Esophagus muscularis mucosa (tissue), 4 donors: ENCODE measurements at places on chromosomes 11 and 22. TPM values are rescaled to one million over a fixed set of nuclear protein-coding genes. Genes with fewer than 3 reads are reported as not detected.

GRCh38 chr11:75028724-75029123 lies 40.0 kb downstream of the NEU3 start:
- DNase-seq = peak; percentile 60
- no peaks in the 10 kb centered on the region for H3K36me3 ChIP-seq
- H3K4me1 ChIP-seq = no peaks in the 10 kb centered on the region
- no peaks in the 10 kb centered on the region for H3K27me3 ChIP-seq
- no peak overlapping the region for H3K27ac ChIP-seq

DNA sequence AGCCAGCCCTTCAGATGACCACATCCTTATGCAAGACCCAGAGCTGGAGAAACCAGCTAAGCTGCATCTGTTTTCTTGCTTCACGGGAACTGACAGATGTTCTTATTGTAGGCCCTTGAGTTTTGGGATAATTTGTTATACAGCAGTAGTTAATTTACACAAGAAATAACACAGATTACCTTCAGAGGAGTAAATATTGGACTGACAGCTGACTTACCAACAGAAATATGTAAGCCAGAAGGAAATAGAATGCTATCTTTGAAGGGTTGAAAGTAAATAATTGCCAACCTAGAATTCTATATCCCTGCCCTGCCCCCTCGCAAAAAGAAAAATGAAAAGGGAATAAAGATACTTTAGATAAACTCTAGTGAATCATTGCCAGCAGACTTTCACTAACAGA lies 124.1 kb downstream of the WNT7B start:
- H3K4me1 ChIP-seq = no peaks in the 10 kb centered on the region
- no peak overlapping the region for H3K4me3 ChIP-seq
- no peak for DNase-seq
- H3K27me3 ChIP-seq = no peaks in the 10 kb centered on the region

DNA sequence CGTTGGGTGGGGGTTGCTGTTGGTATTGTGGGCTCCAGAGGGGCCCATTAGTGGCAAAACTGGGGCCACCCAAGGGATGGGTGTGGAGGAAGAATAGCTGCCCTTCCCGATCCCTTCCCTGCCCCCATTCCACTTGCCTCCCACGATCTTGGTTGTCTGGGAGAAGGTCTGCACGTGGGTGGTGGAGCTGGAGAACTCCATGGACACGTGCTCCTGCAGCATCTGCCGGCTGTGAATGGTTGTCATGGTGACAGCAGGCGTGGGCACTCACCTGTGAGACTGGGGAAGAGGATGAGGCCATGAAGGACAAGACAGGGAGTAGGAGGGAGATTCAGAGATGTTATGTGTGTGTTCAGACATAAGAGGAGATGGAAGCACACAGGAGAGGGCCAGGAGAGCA lies 2.0 kb downstream of the IGSF22 start:
- H3K27ac ChIP-seq = no peak overlapping the region
- H3K36me3 ChIP-seq = no peaks in the 10 kb centered on the region
- peaks cover 28% of the 10 kb centered on the region for H3K4me1 ChIP-seq

The RASD2 gene
- total RNA-seq = 19.1 TPM

The ZNF143 gene
- total RNA-seq = 30.0 TPM

GRCh38 chr11:67428052-67429001 lies at the start of gene RPS6KB2:
RPS6KB2 (plus strand) TSS chr11:67428494; CDS start chr11:67428546, 52 bp downstream.
- peak; percentile 99 for DNase-seq
- no peaks in the 10 kb centered on the region for H3K27me3 ChIP-seq
- peaks cover 31% of the 10 kb centered on the region for H3K4me1 ChIP-seq

DNA sequence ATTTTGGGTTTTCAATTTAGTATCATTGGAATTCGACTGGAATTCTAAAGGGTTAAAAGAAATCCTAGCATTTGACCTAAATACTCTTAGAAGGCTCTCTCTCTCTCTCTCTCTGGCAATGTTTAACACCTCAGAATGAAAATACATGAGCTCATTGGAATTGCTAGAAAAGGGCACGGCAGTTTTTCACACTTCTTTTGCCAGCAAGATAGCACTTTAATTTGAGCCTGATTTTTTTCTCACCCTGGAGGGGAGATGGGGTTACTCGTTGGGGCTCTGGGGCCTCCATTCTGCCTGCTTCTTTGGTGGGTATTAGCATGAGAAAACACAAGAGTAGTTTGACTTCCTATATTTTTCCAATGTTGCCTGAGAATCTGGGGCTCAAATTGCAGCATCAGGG lies 22.8 kb upstream of the CLMP start:
- peak overlapping the region; percentile 58 for H3K27ac ChIP-seq
- no peak overlapping the region for H3K4me3 ChIP-seq
- H3K4me1 ChIP-seq = peaks cover 58% of the 10 kb centered on the region
- no peaks in the 10 kb centered on the region for H3K36me3 ChIP-seq

DNA sequence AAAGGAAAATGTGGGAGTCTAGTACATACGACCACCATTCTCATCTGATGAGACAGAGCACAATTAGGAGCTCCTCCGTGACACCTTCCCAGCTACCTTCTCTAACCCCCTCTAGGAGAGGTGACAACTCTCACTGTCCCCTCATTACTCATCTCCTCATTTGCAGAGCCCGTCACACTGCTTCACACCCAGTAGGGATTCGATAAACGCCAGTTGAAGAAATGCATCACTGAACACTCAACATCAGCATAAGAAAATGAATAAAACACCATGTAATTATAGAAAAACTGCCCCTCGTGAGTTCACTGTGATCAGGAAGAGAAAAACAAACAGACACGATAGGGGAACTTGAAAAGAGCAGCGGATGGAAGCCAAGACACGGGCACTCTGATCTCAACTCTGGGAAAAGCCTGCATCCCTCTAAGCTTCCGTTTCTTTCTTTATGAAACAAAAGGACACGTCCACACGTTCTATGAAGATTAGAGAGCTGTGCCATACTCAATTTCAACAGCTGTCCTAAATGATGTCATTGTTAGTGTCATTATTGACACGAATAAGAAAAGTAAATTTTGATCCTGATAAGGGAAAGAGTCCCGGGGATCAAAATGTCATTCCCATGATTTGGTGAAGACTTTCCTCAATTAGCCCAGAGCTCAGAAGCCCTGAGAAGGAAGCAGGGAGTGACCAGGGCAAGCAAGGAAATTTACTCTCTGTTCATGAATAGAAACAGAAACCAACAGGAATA lies 356.9 kb downstream of the LARGE1 start:
- H3K4me1 ChIP-seq = peaks cover 6% of the 10 kb centered on the region
- H3K27ac ChIP-seq = no peak overlapping the region
- H3K36me3 ChIP-seq = no peaks in the 10 kb centered on the region
- H3K4me3 ChIP-seq = no peak overlapping the region
- DNase-seq = no peak
- no peaks in the 10 kb centered on the region for H3K27me3 ChIP-seq

- H3K4me1 ChIP-seq = no peaks in the 10 kb centered on the region
- no peaks in the 10 kb centered on the region for H3K36me3 ChIP-seq
- no peak overlapping the region for H3K27ac ChIP-seq
- no peak overlapping the region for H3K4me3 ChIP-seq
- no peaks in the 10 kb centered on the region for H3K27me3 ChIP-seq
These were observed 99.3 kb upstream of the SYT13 start for GRCh38 chr11:45385423-45385822.

The SCO2 gene
- total RNA-seq = not detected

GRCh38 chr11:123544631-123545375 lies 109.6 kb downstream of the SCN3B start:
- no peaks in the 10 kb centered on the region for H3K4me1 ChIP-seq
- H3K4me3 ChIP-seq = no peak overlapping the region
- no peak overlapping the region for H3K27ac ChIP-seq
- no peak for DNase-seq
- H3K27me3 ChIP-seq = no peaks in the 10 kb centered on the region
- H3K36me3 ChIP-seq = no peaks in the 10 kb centered on the region

DNA sequence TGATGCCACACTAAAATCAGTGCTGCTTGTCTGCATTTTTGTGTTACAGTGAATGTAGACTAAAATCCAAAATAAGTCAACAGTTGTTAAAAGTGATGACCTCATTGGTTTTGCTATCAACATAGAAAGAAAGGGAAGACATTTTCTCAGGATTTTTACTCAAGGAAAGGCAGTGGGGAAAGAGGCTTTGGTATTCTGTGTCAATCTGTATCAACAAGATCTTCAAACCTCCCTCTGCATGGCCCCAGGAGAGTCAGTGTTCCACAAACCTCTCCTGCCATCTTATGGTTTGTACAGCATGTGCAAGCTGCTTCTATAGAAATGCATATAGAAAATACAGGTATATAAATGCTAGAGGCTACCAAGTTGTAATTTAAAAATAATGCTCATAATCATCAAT lies 13.8 kb upstream of the OR51M1 start:
- DNase-seq = no peak
- no peaks in the 10 kb centered on the region for H3K4me1 ChIP-seq
- H3K4me3 ChIP-seq = no peak overlapping the region
- H3K36me3 ChIP-seq = no peaks in the 10 kb centered on the region
- no peak overlapping the region for H3K27ac ChIP-seq
- H3K27me3 ChIP-seq = no peaks in the 10 kb centered on the region

The BTBD18 gene
- not detected for total RNA-seq

- DNase-seq = no peak
- no peaks in the 10 kb centered on the region for H3K27me3 ChIP-seq
- no peaks in the 10 kb centered on the region for H3K4me1 ChIP-seq
- H3K36me3 ChIP-seq = no peaks in the 10 kb centered on the region
- no peak overlapping the region for H3K4me3 ChIP-seq
These were observed 55.6 kb downstream of the WT1 start for GRCh38 chr11:32379719-32380118.

The MICAL2 gene
- 499 TPM for total RNA-seq

DNA sequence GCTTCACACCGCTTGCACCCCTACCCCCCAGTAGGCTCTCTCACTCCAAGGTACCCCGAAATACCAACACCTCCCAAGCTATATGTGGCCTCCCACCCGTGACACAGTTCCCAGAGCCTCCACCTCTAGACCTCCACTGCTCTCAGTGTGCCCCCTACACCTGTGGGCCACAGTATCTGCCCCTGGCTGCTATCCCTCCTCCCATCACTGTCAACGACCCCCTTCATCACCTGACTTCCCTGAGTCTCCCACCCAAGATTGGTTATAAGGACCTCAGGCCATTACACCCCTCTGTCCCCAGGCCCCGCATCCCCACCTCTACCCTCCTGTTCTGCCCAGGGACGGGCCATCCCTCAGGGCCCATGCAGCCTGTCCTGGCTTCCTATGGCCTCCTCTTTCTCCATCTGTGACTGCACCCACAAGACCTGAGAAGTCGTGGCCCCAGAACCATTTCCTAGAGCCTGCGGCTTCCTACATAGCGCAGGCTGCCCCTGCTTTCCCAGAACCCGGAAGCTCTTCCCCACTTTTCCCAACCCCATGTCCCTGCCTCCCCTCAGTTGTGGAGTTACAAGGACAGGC lies 734 bp downstream of the ACR start:
- H3K4me3 ChIP-seq = no peak overlapping the region
- H3K27ac ChIP-seq = no peak overlapping the region
- peaks cover 2% of the 10 kb centered on the region for H3K4me1 ChIP-seq

DNA sequence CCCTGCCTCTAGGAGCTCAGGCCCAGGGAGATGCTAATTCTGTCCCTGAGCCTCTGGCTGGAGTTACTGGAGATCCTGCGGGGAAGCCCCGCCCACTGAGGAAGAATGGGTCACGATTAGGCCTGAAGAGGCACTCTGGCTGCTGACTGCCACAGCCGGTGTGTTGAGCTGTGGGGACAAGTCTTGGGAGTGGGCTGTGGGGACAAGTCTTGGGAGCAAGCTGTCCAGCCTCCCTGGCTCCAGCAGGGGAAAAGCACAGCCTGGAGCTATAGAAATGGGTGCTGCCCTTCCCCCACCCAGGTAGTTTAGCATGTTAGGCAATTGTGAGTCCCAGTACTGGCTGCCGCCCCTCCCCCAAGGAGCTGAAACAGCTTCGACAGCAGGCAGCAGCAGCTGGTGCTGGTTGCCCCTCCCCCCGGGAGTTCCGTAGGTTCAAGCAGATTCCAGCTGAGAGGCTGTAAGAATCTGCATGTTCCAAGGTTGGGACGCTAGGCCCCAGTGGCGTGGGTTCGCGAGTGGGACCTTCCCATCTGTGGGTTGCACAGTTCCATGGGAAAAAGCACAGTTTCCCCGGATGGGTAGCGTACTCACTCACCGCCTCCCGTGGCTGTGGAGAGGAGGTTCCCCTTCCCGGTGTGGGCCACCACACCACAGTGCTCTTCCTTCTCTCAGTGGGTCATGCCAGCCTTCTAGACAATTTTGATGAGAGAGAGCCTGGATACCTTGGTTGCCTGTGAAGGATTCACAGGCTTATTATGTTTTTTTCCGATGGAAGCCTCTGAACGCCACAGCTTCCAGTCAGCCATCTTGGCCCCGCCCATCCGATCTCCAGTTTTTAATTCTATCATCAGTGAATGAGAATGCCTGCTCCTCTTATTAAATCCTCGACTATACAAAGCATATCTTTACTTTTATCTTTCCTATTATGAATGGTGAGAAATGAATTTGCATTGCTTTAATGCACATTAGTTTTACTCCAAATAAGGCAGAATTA lies 61.5 kb downstream of the MSANTD4 start:
- no peak overlapping the region for H3K4me3 ChIP-seq
- no peaks in the 10 kb centered on the region for H3K36me3 ChIP-seq
- H3K27ac ChIP-seq = no peak overlapping the region
- H3K27me3 ChIP-seq = no peaks in the 10 kb centered on the region

- H3K27ac ChIP-seq = no peak overlapping the region
- no peak for DNase-seq
- H3K36me3 ChIP-seq = no peaks in the 10 kb centered on the region
- H3K27me3 ChIP-seq = no peaks in the 10 kb centered on the region
These were observed 3.9 kb upstream of the RAB38 start for GRCh38 chr11:88179141-88179540.

The NLRP6 gene
- 0.42 TPM for total RNA-seq

DNA sequence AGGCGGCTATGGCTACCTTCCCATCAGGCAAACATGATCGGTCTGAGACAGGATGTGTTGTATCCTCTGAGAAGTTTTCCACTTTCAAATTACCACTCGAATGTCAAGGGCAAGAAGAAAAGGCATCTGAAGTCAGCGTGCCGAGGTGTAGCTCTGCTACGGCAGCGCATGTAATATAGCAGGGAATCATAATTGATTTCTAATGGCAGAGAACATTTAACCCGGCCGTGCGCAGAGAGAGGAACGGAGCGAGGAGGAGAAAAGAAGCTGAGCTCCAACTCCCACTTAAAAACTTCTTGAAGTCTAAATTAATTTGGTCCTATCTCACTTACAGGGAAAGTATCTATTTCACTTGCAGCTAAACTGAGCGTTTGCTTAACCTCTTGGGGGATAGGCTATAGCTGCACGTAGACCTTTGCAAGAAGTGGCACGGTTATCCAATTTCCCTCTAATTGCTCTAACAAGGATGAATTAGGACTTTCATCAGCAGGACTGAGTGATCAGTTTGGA lies 137.3 kb upstream of the KIRREL3 start:
- no peak overlapping the region for H3K4me3 ChIP-seq
- no peak overlapping the region for H3K27ac ChIP-seq
- H3K27me3 ChIP-seq = no peaks in the 10 kb centered on the region
- H3K36me3 ChIP-seq = no peaks in the 10 kb centered on the region
- no peaks in the 10 kb centered on the region for H3K4me1 ChIP-seq

The CD82 gene
- total RNA-seq = 14.1 TPM

The TBC1D10A gene
- total RNA-seq = 38.4 TPM

DNA sequence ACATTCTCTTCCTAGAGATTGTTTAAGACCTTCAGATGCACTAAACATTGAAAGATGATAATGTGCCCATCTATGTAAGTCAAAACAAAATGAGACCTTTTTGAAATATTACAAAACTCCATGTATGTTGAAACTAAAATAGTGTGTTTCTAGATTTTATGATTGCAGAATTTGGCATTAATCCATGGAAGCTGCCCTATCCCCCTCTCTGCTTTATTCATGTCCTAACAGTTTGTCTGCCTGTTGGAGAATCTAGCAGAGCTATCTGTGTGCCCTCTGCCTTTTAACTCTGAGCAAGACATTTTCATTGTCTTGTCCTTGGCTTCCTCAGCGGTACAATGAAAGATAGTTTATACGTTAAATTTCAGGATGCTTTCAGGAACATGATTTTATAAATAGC lies 105.5 kb downstream of the FAT3 start:
- H3K27ac ChIP-seq = no peak overlapping the region
- no peak overlapping the region for H3K4me3 ChIP-seq
- no peaks in the 10 kb centered on the region for H3K36me3 ChIP-seq
- no peaks in the 10 kb centered on the region for H3K27me3 ChIP-seq
- H3K4me1 ChIP-seq = no peaks in the 10 kb centered on the region
